ENCODE measurements at places on chromosomes 1 and 21.

GRCh38 chr1:201241736-201242135 lies 41.6 kb upstream of the PKP1 start:
- peaks cover 5% of the 10 kb centered on the region for H3K36me3 ChIP-seq
- peaks cover 28% of the 10 kb centered on the region for H3K27me3 ChIP-seq
- DNase-seq = no peak

DNA sequence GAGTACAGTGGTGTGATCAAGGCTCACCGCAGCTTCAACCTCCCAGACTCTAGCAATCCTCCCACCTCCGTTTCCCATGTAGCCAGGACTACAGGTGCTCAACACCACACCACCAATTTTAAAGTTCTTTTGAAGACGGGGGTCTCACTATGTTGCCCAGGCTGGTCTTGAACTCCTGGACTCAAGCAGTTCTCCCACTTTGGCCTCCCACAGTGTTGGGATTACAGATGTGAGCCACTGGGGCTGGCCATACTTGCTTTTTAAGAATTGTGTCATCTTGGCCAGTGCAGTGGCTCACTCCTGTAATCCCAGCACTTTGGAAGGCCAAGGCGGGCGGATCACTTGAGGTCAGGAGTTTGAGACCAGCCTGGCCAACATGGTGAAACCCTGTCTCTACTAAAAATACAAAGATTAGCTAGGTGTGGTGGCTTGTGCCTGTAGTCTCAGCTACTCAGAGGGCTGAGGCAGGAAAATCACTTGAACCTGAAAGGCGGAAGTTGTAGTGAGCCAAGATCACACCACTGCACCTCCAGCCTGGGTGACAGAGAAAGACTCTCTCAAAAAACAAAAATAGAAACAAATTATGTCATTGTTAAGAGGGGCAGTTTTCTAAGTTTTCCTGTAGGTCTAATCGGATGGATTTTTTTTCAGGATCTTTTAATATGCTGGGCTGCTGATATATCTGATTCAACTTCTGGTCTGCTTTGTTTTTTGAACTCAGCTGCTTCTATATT lies 18.7 kb downstream of the AK4 start:
- H3K27ac ChIP-seq = no peak overlapping the region
- DNase-seq = no peak
- H3K4me3 ChIP-seq = no peak overlapping the region

GRCh38 chr1:20383631-20384030 lies 93.0 kb downstream of the VWA5B1 start:
- no peak overlapping the region for H3K27ac ChIP-seq
- H3K27me3 ChIP-seq = peaks cover 62% of the 10 kb centered on the region
- no peaks in the 10 kb centered on the region for H3K36me3 ChIP-seq
- no peak overlapping the region for H3K4me3 ChIP-seq
- no peaks in the 10 kb centered on the region for H3K4me1 ChIP-seq

DNA sequence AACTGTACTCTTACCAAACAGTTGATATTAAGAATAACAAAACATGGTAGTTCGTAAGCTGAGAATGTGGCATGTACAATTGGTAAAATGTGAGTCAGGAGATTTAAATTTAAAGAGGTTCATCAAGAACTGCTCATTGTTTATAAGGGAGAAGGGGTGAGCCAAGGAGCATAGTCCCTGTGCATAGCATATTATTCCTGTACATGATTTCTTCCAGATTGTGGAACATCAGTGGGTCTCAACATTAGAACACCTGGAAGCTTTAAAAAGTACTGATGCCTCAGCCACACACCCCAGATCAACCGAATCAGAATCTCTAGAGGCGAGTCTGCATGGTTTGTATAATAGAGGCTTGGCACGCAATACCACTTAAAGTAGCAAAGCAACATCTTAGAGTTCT lies 56.1 kb downstream of the KCTD3 start:
- no peak overlapping the region for H3K4me3 ChIP-seq
- DNase-seq = no peak
- no peaks in the 10 kb centered on the region for H3K27me3 ChIP-seq
- no peak overlapping the region for H3K27ac ChIP-seq
- H3K4me1 ChIP-seq = no peaks in the 10 kb centered on the region

DNA sequence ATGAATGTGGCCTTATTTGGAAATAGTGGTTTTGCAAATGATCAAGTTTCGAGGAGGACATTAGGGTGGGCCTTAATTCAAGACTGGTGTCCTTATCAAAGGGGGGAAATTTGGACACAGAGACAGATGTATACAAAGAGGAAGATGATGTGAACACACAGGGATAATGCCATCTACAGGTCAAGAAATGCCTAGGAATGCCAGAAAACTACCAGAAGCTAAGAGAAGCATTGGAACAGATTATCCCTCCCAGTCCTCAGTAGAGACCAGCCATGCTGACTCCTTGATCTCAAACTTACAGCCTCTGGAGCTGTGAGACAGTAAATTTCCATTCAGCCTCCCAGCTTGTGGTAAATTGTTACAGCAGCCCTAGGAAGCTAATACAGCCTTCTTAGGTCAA lies 151.4 kb downstream of the PTGER3 start:
- no peak overlapping the region for H3K4me3 ChIP-seq
- H3K27ac ChIP-seq = no peak overlapping the region
- H3K36me3 ChIP-seq = no peaks in the 10 kb centered on the region
- H3K4me1 ChIP-seq = peaks cover 9% of the 10 kb centered on the region
- peaks cover 13% of the 10 kb centered on the region for H3K27me3 ChIP-seq

Data from chondrocyte (in vitro differentiated cells).